HepG2 (cell line): ENCODE measurements at places on chromosomes 7 and 10.

DNA sequence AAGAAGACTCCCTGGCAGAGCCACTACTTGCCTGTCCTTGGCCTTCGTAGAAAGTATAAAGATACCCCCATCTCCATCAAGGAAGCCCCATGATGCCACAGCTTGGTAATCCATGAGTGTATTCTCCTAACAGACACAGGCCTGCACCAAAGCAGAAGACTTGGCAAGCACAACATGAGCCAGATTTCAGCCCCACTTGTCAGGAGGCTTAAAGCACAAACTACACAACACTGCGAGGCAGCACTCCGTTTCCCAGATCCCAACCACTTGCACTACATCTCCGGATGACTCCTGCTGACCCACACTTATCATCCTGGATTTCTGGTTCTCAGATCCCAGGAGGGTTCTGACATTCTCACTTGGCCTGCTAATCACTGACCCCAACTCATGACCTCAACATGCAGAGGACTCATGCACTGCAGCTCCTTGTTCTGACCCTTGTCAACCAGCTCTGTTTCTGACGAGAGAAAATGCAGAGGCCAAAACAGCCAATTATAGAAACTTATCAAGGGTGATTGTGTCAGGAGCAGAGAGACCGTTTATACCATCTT is 100.8 kb downstream of the RELN start:
- DNase-seq, result no peak
- H3K27me3 ChIP-seq, result no peaks in the 10 kb centered on the region
- peaks cover 23% of the 10 kb centered on the region for H3K4me1 ChIP-seq
- H3K36me3 ChIP-seq, result no peaks in the 10 kb centered on the region
- H3K27ac ChIP-seq, result no peak overlapping the region

- DNase-seq, result no peak
- peaks cover 1% of the 10 kb centered on the region; the same call in 1 of the 2 replicates for H3K27me3 ChIP-seq
- H3K27ac ChIP-seq, result no peak overlapping the region
- no peaks in the 10 kb centered on the region for H3K36me3 ChIP-seq
Measured at GRCh38 chr7:22393913-22394729, 37.2 kb upstream of the RAPGEF5 start.

DNA sequence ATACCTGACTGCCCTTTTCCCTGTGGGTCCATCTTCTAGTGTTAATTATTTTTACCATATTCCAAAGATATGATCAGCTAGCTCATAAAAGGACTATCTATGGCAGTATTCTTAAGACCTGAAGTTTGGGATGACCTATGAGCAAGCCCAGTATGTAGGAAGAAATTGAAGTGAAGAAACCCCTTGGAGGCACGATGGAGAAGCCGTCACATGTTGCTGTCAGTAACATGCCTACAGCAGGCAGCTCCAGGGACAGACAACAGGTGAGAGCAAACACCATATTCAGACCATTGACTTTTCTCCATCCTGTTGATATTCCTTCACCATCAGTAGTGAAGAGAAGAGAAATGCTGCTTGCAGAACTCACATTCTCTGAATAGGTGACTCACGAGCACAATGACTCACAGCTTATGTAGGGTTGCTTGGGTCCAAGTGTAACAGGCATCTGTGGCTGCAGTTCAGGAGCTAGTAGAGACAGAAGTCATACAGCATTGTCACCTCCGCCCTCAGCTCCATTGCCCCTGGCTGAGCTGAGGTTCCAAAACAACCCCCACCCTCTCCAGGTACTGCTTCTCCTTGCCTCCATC is 8.4 kb upstream of the LYZL2 start:
- H3K4me3 ChIP-seq, result no peak overlapping the region
- no peaks in the 10 kb centered on the region for H3K36me3 ChIP-seq
- DNase-seq, result peak; percentile 86
- peaks cover 32% of the 10 kb centered on the region for H3K4me1 ChIP-seq
- H3K27ac ChIP-seq, result no peak overlapping the region
- no peaks in the 10 kb centered on the region for H3K27me3 ChIP-seq

- H3K27ac ChIP-seq, result peak overlapping the region; percentile 70
- H3K36me3 ChIP-seq, result no peaks in the 10 kb centered on the region
- H3K4me3 ChIP-seq, result peak overlapping the region; percentile 80
Measured at GRCh38 chr7:44999245-45000092, 532 bp upstream of the CCM2 start.

- H3K36me3 ChIP-seq, result no peaks in the 10 kb centered on the region
- H3K27ac ChIP-seq, result no peak overlapping the region
- DNase-seq, result peak; percentile 28
- H3K27me3 ChIP-seq, result no peaks in the 10 kb centered on the region
Measured at GRCh38 chr7:106736508-106737201, 75.7 kb upstream of the CCDC71L start.

DNA sequence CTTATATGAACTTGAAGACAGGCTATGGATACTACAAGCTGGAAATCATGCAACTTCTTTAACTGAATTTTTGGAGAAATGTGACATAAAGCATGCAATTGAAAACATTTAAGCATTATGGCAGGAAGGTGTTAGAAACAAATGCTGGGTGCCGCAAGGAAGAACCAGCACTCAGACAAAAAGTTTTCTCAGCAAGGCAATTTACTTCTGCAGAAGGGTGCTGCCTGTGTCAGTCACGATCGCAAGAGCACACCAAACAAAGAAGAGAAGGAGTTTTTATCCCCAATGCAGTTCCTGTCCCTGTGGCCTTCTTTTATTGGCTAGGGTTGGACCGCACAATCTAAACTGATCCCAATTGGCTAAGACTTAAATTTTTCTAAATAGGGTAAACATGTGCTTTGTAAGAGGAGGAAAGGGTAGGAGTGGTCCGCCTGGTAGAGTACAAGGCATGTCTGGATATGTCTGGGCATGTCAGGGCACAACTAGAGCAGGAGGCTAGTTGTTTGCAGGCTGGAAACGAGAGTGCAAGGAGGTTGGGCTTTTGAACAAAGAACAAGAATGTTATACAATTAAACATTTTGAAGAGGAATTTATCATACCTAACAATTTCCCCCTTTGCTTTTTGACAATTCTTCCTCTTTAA is 109.6 kb upstream of the FAM3C start:
- H3K27ac ChIP-seq, result no peak overlapping the region
- no peaks in the 10 kb centered on the region for H3K4me1 ChIP-seq
- DNase-seq, result no peak
- H3K27me3 ChIP-seq, result no peaks in the 10 kb centered on the region

GRCh38 chr10:14022052-14022451 is 308.7 kb downstream of the FRMD4A start:
- DNase-seq, result no peak
- no peaks in the 10 kb centered on the region for H3K4me1 ChIP-seq
- no peak overlapping the region for H3K4me3 ChIP-seq
- no peaks in the 10 kb centered on the region for H3K36me3 ChIP-seq
- H3K27ac ChIP-seq, result no peak overlapping the region
- peaks cover 20% of the 10 kb centered on the region; the same call in 1 of the 3 replicates for H3K27me3 ChIP-seq
